ENCODE measurements at places on chromosomes 12 and 14.

GRCh38 chr12:19236656-19237055 lies 107.1 kb downstream of the PLEKHA5 start:
- peak; percentile 54 for DNase-seq

- no peak for DNase-seq
These were observed 86.8 kb downstream of the SPRING1 start for GRCh38 chr12:116651089-116651488.

DNA sequence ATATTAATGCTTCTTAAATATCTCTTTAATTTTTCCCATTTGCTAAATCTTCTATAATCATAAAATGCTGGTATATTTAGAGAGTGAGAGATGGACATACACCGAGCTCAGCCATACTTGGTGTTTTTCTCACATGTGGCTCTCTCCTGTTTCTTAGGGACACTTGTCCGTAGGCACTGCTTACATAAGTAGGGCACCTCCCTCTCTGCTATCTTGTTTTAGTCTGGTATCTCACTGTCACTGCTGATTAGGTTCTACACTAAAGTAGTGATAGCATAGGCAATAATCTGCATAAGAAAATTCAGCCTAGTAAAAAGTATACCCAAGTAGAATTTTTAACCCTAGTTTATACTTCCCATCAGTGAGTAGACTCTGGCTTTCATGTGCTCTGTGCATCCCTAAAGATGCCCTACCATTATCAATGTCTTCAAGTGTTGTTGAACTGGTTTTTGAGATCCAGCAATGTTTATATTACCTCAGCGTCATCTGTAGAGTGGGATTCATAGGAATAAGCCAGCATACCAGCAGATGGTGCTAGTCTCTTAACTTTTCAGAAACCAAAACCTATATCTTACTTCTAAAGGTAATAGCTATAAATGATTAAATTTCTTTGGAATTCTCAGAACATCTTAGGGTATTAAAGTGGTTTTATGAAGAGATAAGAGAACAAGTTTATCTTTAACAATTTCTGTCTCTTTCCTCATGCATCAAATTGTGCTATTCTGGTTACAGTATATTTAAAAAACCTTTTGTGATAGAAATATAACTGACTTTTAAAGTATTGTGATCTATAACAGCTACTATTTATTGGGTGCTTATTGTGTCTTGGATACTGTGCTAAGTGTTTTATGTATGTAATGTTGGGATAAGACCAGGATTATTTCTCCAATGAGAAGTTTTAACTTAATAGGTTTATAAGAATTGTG lies 32.9 kb downstream of the ARID2 start:
- DNase-seq = peak; percentile 73

- DNase-seq = no peak
These were observed 76.3 kb downstream of the GRIP1 start for GRCh38 chr12:66602483-66603143.

GRCh38 chr14:36194663-36195062 lies 18.1 kb upstream of the PTCSC3 start:
- no peak for DNase-seq

- no peak for DNase-seq
These were observed 45.1 kb downstream of the TBX3 start for GRCh38 chr12:114638790-114639435.

DNA sequence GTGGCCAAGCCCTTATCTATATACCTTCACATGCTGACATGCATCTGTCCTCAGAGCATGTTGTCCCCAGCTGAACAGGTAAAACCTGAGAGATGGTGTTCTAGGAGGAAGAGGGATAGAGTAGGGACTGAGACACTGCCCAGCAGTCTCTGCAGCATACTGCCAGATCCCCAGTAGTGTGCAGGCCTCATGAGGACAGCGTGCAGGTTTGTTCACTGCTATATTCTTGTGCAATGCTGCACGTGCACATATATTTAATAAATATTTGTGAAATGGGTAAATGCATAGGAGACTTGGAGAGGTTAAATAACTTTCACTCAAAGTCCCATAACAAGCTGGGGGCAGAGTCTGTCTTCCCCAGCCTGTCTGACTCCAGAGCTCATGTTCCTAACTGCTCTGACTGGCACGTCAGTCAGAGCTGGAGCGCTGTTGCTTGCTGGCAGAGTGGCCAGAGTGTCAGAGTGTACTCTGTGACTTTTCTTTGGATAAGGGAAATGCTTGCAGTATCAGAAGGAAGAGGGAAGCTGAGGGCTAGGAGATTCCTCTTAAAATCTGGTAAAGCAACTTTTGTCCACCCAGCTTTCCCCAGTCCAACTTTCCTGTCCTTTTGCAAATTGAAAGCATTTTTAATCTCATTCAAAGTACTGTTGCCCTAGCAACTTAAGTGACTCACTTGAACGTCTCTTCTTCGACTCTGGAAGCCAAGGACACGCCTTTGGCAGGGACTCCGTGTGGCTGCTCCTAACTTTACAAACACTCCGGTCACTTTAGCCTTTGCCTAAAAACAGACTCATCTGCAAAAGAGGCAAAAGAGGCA lies 14.9 kb upstream of the POLR3B start:
- DNase-seq = peak; percentile 89

DNA sequence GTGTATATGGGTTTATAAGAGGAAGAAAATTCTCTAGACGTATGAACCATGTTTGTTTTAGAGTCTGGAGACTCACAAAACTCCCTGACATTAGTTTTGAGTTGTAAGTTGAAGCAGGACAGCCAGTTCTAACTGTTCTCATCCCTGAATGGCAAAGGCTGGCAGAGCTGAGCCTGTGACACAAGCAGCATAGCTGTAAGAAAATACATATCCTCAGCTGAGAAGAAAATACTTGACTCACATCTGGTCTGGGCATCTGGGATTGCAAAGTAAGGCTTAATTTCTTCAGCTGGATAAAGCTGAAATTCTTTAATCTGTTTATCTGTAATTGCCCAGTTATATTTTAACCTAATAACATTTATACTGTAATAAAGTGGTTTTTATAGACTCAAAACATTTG lies 156.3 kb downstream of the PELI2 start:
- DNase-seq = no peak

DNA sequence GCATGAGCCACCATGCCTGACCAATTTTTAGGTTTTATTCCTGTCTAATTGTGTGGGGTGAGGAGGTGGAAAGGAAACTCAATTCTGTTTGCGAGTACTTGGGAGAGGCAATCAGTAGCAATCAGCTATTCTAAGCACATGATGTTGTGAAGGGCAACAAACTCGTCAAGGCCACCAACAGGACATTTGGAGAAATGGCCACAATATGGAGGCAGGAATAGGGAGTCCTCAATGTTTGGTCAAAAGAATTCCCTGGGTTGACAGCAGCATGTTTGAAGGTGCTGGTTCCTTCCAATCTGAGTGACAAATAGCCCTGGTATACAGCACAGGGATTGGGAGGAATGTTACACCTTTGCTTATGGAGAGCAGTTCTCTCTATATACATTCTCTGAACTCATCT lies 32.7 kb upstream of the USP44 start:
- no peak for DNase-seq

- DNase-seq = no peak
These were observed 99.8 kb downstream of the GPR65 start for GRCh38 chr14:88104710-88105109.

DNA sequence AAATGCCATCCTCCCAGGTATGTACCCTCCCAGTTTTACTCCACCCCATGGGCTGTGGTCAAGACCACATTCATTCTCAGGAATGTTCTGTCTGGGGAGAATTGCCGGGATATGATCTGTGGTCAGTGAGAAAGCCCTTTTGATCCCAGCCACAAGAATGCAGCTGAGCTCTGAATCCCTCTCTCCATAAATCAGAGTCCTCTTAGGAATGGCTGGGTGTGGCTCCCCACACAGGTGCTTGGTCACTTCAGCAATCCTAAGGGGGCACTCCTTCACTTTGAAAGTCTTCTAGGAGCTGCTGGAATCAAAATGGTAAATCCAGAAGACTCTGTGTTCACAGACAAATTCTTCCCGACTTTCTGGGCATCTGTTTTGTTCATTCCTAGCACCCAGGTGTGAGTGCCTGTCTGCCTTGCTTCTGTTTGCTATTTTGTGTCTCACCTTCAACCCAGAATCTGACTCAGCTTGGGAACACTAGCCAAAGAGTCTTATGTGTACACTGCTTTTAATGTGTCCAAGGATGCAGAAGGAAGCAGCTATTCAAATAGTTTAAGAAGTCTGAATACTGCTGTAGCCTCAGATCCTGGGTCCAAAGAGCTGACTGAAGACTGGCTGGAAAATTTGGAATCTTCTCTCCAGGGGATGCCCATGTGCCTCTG lies 144.6 kb upstream of the CDKN3 start:
- DNase-seq = peak; percentile 69

DNA sequence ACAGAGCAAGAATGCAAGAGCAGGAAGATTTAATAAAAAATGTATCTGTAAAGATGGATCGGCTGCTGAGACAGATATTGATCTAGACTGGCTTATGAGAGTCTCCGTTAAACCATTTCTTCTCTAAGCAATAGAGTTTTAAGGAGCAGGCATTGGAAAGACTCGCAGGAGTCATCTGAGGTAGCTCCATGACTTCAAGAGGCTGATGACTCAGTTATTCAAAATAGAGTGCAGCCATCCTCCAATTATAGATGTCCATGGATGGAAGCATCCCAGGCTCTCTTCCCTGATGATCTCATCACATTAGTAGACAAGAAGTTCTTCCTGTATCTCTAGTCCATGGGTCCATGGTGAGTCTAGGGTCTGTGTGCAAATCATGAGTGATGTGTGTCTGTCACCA lies 638.3 kb upstream of the TMEM132C start:
- DNase-seq = peak; percentile 87

DNA sequence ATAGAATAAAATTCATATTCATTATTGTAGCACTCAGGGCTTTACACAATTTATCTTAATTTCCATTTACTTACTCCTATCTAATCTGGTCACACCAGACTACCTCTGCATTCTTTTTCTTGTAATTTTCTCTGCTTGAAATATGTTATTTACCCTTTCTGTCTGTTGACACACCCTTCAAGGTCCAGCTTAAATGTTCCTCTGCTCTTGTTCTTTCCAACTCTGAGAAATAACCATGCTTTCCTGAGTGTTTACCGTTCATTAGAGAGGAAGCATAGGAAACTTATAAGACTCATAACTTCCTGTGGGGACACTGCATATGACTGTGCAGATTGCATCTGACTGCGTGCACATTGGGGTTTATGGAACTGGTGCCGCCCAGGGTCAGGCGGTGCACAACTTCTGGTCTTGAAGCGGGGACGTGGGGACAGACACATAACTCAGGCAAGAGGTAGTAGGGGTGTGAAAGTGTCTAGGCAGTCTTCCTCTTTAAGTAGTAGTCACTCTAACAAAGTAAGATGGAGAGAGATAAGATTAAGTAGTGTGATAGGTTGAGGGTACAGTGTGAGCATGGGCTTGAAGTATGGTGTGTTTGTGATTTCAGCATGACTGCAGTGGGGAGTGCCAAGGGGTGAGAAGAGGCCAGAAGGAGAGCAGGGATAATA lies 42.6 kb upstream of the FOXJ2 start:
- no peak for DNase-seq

DNA sequence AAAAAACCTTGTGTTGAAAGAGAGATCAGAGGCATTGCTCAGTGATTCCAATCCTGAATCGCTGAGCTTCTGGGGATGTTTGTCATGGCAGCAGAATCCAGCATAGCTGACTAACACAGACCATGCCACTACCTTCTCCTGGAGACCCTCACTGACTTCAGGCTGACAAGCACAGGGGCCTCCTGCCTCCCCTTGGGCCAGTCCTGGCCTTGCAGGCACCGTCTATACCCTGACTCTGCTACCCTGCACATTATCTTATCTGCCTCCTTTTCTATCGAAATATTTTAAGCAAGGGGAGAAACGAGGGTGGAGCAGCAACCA lies 139.8 kb downstream of the KIF26A start:
- no peak for DNase-seq

DNA sequence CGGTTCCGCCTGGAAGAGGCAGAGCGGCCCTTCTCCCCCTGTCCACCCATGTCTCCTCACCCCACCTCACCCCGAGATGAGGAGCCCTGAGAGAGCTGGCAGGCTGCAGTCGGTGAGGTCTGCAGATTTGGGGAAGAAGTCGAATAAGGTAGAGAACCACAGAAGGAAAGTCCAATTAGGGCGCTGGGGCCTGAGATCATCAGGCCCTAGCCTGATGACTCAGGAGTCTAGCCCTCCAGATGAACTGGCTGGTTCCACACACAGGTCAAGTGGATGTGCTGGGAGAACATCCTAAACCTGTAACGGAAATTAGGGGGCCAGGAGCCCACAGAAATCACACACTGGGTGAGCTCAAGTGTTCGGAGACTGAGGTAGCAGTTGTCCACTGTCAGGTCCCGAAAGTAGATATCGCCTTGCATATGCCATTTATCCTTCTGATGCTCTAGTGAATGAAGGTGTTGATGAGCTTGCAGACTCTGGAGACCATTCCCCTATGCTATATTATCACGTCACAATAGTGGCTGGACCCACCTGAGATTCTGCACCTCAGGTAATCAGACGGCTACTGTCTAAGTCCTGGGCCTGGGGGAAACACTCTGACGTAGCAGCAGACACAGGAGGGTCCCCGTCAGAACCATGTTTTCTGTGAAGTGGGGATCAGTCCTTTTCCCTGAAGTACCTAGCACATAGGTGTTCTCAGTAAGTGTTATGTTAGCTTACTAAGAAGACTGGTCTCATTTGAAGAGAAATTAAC lies 886 bp upstream of the METTL17 start:
- peak; percentile 34 for DNase-seq

- DNase-seq = no peak
These were observed 133.5 kb downstream of the FOXN3 start for GRCh38 chr14:89283327-89284060.

DNA sequence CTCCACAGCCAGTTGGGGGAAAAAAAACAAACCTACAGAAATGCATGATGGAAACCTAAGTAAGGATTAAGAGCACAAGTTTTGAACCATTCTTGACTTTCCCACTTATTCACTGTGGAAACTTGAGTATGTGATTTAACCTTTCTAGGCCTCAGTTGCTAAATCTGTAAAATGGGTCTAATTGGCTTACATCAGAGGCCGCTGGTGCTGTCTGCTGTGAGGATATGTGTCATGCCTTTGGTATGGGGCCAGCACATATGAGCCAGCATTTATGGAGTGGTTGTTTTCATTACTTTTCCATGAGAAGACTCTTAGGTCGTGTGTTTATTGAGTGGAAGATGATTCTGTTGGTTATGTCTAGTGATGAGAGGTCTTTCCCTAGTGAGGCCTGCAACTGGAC lies 102.4 kb downstream of the ESR2 start:
- peak; percentile 92 for DNase-seq

DNA sequence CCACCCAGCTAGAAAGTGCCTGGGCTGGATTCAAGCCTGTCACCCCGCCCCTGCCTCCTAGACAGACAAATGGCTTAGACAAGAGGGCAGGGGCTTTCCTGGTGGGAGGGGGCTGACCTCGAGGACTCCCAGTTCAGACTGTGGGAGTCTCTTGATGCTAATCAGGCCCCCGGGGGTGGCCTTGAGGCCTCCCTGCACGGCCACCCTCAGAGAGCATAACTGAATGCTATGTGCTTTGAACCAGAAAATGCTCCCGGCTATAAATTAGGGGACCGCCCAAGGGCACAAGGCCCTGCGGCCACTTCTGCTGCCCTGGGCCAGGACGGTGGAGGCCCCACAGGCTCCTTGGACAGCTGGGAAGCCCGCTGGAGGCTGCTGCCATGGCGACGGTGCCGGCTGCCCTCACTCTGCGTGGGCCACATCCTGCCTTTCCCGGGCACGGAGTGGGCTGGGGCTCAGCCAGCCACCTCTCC lies 111.0 kb upstream of the NCOR2 start:
- DNase-seq = no peak

GRCh38 chr14:90345239-90345557 lies 13.5 kb upstream of the NRDE2 start:
- peak; percentile 21 for DNase-seq

GRCh38 chr14:99201351-99202073 lies 70.5 kb downstream of the BCL11B start:
- DNase-seq = no peak

GRCh38 chr14:74444866-74445265 lies 18.9 kb upstream of the SYNDIG1L start:
- DNase-seq = no peak

Measured in fibroblast of mammary gland (primary cell).